HuH-7.5 (cell line): ENCODE measurements at places on chromosomes 13 and 19.

DNA sequence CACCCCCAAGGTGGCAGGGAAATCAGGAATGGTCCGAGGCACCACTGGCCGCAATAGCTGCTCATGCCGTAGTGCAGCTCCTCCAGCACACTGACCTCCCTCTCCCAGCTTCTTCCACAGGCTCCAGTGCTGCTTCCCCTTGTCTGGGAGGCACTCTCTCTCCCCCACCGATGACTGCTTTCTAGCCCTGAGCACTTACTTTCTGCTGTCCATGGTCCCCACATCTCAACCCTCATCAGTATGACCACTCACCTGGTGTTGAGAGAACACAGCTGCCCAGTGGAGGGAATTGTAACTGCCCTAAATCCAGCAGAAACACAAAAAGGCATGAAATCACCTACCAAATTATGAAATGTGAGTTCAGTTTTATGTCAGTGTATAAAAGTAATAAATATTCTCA is 28.9 kb upstream of the TPP2 start:
- DNase-seq: no peak

- no peak for DNase-seq
These were observed 92.3 kb downstream of the RFC3 start for GRCh38 chr13:33910255-33910654.

- DNase-seq: no peak
These were observed 28.3 kb downstream of the DEDD2 start for GRCh38 chr19:42189133-42189532.

DNA sequence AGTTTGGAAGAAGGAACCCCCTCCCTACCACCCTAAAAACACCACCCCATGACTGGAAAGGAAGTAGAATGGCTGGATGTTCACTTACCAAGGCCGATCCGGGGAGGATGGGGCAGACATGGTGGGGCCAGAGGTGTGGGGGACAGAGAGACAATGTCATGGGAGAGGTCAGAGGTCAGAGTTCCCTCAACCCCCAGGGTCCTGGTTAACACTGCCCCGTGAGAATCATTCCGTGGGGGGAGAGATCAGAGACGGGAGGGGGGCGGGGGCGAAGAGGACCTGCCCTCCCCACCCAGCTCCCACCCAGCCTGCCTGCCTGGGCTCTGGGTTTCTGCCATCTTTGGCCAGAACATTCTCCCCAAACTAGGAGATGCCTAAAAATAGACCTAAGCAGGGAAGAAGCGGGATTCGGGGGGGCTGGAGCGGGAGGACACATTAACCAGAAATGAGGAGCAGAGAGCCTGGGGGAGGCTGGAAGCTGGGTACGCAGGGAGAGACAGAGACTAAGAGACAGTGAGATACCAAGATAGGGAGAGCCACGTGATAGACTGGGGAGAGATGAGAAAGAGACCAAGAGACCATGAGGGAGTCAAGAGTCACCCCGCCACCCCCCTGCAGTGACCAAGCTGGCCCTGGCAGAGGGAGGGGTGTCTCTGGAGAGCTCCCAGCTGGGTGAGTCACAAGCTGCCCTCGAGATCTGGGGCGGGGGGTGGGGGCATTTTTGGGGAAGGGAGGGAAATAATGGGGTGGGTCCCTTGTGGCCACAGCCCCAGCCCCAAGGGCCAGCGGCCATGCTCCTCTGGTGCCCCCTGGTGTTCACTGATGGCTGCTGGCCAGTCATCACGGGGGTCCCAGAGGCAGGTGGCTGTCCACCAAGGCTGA is 6.1 kb upstream of the KANK2 start:
- peak; percentile 88 for DNase-seq

DNA sequence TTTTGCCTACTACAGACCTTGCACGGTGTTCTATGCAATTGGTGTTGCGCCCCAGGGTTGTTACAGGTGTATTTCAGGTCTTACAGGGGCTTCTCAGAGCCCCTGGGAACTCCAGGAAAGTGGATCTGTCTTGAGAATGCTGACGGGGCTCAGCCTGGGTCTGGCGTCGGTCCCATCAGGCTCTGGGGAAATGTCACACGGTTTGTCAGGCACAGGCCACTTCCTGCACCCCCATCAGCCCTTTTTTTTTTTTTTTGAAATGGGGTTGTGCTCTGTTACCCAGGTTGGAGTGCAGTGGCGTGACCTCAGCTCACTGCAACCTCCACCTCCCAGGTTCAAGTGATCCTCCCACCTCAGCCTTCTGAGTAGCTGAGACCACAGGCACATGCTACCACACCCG is 13.2 kb downstream of the CLEC4G start:
- no peak for DNase-seq

- DNase-seq: no peak
These were observed at the start of gene CEACAM18 for GRCh38 chr19:51478381-51479234. Gene CEACAM18, plus strand, starts transcription at chr19:51478539.

- DNase-seq: no peak
These were observed 31.8 kb upstream of the CBY2 start for GRCh38 chr13:45670189-45670885.

- DNase-seq: peak; percentile 95
These were observed 7.4 kb downstream of the RABAC1 start for GRCh38 chr19:41951686-41952172.

- DNase-seq: no peak
These were observed 94.1 kb downstream of the PCCA start for GRCh38 chr13:100182900-100183490.

DNA sequence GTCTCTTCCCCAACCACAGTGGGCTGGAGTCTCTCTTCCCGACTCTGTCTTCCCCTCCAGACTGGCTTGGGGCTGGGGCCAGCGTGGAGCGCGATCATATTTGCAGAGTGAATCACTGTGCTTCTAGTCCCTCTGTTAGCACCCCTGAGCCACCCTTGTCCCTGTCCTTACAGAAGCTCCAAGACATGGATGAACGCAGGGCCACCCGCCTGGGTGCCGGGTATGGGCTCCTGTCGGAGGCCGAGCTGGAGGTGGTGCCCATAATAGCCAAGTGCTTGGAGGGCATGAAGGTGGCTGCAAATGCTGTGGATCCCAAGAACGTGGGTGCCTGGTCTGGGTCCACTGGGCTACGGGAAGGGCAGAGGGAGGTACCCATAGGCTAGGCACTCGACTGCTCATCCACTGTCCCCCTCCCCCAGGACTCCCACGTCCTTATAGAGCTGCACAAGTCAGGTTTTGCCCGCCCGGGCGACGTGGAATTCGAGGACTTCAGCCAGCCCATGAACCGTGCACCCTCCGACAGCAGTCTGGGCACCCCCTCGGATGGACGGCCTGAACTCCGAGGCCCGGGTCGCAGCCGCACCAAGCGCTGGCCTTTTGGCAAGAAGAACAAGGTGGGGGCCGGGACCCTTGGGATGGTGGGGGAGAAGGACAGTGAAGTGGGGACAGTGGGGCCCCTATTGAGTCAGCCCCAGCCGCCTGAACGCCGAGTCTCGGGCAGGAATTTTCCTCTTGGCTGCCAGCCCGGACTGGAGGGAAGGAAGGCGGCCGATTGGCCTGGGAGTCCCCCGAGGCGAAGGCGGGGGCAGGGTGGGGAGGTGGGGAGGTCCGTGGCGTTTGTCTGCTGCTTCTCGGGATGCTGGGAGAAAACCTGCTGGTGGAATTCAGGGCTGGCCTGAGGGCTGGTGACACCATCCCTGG is 5.2 kb downstream of the TRIP10 start:
- DNase-seq: no peak

GRCh38 chr13:33855371-33855895 is 37.5 kb downstream of the RFC3 start:
- no peak for DNase-seq

DNA sequence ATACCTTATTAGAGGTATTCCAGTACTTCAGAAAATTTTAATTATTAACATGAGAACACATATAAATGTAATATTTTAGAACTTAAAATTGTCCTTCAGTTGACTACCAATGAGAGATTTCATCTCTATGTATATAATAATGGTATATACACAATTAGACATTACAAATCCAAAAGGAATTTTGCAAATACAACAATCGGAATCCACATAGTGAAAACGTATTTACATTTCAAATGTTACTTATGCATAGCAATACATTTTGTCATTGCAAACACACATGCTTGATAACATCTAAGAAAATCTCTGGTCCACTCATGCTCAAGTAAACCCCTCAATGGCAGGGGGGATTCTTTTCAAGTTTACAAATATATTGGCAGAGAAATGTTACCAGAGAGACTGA is 2345.2 kb downstream of the PCDH9 start:
- no peak for DNase-seq

GRCh38 chr19:33268162-33268991 is 34.0 kb downstream of the CEBPA start:
- no peak for DNase-seq

DNA sequence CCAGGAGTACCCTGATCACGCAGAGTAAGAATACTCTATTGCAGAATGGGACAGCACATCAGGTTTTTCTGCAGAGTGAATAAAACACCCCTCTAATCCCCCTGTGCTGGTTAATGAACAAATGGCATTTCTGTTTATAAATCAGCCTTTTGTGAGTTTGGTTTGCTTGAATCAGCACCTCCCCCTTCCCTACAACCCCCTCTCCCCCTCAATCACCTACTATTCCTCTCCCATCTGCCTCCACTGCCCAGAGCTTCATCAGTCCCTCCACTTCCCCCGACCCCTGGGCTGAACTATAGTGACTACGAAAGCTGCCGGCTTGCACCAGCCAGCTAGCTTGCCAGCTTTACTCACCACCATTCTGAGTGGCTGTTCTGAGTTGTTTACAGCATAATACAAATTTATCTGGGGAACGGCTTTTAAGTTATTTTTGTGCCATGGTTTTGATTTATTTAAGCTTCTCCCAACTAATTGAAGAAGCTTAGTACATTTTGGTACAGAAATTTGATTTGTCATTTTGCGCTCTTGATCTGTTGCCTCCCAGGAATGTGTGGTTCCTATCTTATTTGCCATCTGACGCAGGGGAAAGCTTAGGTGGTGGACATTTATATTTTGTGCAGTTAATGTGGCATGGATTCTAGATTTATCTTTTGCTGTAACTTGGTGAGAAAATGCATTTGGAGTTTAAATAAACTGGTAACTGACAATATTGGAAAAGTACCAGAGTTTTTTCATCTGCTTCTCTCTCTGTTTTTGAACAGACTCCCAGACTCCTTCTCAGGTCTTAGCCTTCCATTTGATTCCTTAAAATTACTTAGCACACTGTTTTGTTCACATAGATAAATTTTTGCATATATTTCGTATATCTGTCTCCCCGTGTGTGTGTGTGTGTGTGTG is 41.7 kb upstream of the WDFY2 start:
- no peak for DNase-seq

- no peak for DNase-seq
These were observed 2859.0 kb upstream of the PCDH20 start for GRCh38 chr13:64274481-64275217.

DNA sequence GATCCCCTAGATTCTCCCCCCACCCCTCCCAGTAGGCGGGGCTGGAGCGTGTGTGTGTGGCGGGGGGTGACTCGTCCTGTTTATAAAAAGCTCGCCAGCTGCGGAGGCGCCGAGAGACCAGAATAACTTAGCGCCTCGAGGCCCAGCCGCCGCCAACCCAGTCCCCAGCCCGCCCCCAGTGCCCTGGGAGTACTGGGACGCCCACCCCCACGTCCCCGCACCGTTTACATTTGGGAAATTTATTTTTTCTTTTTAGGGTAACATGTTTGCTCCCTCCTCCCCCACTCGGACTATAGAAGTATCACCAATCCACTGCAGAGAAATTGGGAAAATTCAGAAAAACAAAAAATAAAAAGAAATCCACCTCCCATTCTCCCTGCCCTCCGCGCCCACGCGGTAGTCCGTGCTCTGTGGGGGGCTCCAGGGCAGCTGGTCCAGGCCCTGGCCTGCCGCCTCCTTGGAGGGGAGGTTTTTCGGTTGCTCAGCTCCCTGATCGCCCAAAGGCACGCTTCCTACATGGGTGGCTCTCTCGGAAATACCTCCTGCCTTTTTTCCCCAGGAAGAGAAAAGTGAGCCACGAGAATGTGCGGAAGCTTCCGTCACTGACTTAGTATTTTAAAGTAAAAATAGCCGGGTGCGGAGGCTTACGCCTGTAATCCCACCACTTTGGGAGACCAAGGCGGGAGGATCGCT is 1.5 kb upstream of the RAB3A start:
- DNase-seq: no peak

GRCh38 chr13:45474584-45475454 is 10.1 kb downstream of the COG3 start:
- DNase-seq: no peak

DNA sequence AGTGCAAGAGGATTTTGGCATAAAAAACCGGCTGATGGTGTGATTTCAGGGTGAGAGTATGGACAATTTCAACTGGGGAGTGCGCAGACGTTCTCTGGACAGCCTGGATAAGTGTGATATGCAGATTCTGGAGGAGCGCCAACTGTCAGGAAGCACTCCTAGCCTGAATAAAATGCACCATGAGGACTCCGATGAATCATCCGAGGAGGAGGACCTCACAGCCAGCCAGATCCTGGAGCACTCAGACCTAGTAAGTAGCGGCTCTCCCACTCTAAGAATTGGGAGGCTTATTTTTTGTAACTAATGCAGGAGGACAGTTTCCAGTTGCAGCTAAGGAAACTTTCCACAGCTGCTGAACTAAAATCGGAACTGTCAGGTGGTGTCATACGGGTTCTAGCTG is 53.6 kb downstream of the ZAR1L start:
- no peak for DNase-seq

DNA sequence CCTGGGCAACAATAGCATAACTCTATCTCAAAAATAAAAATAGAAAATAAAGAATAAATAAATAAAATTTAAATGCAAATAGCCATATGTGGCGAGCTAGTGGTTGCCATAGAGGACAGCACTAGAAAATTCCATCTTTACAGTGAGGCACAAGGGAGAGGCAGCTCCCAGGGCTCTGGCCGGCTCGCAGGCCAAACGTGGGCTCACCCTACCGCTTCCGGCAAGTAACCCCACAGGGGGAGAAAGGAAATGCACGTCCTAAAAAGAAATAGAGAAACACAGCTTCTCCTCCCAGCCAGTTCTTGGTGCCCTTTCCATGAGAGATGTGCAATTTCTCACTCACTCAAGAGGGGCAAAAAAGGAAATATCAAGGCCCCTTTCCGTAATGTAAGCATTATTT is 12.4 kb upstream of the GRWD1 start:
- no peak for DNase-seq

GRCh38 chr19:39542206-39542605 is 2.2 kb upstream of the EID2 start:
- DNase-seq: no peak

DNA sequence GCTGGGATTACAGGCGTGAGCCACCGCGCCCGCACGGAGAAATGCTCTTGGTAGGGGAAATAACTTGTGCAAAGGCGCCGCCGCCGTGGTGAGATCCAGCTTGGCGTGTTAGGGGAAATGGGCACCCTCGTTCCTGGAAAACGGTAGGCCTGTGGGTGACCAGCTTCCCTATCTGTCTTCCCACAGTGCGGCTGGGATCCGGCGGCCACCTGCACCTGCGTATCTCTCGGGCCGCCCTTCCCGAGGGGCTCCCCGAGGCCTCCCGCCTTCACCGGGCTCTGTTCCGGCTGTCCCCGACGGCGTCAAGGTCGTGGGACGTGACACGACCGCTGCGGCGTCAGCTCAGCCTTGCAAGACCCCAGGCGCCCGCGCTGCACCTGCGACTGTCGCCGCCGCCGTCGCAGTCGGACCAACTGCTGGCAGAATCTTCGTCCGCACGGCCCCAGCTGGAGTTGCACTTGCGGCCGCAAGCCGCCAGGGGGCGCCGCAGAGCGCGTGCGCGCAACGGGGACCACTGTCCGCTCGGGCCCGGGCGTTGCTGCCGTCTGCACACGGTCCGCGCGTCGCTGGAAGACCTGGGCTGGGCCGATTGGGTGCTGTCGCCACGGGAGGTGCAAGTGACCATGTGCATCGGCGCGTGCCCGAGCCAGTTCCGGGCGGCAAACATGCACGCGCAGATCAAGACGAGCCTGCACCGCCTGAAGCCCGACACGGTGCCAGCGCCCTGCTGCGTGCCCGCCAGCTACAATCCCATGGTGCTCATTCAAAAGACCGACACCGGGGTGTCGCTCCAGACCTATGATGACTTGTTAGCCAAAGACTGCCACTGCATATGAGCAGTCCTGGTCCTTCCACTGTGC is 2.4 kb downstream of the GDF15 start:
- peak; percentile 57 for DNase-seq
